ENCODE measurements at places on chromosomes 2 and 18.

GRCh38 chr2:168300460-168300859 lies 53.1 kb upstream of the STK39 start:
- DNase-seq: no peak

GRCh38 chr18:12098374-12098773 lies 4.7 kb downstream of the ANKRD62 start:
- no peak for DNase-seq

GRCh38 chr18:56702946-56703345 lies 51.8 kb downstream of the WDR7 start:
- peak; percentile 8 for DNase-seq

DNA sequence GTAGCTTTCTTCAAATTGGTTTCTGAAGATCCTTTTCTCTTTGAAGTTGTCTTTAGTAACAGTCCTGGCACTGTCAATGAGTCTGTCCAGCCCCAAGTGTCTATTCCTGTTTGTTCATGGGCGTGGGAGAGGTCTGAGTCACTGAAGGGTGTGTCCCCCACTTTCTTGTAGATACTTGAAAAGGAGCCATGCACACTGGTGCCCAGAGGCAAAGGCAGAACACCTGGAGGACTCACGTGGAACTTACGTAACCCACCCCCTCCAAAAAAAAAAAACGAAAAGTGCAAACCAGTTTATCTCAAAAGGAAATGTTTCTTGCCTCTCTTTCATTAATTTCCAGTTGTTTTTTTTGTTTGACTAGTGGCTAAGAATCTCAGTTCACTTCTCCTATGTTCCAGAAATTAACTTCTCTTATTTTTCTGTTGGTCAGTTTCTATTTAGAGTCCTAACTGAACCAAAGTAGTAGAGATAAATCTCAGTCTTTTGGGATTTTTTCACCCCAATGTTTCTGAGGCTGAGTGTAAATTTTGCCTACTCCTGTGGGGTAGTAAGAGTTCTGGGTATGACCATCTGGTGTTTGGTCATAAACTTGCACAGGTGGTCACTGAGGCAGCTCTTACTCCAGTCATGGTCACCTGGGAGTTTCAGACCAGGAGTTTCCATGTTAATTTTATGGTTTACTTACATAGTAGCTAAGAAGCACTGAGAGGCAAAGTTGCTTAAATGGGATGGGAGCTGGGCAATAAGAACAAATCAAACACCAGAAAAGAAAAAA lies 54.9 kb downstream of the DSC3 start:
- no peak for DNase-seq

DNA sequence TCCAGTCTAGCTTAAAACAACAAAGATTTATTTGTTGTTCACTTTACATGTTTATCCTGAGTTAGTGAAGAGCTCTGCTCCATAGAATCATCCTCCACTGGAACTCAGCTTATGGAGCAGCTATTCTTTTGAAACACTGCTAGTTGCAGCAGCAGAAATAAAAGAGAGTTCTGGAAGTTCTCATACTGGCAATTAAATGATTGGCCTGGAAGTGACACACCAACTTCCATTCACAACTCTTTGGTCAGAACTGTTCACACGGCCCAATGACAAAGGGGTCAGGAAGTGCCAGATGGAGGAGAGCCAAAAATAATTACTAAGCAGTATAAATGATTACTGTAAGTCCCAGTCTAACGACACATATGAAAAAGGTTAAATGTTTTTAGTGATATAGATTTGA lies 39.1 kb downstream of the FBXO11 start:
- DNase-seq: no peak

DNA sequence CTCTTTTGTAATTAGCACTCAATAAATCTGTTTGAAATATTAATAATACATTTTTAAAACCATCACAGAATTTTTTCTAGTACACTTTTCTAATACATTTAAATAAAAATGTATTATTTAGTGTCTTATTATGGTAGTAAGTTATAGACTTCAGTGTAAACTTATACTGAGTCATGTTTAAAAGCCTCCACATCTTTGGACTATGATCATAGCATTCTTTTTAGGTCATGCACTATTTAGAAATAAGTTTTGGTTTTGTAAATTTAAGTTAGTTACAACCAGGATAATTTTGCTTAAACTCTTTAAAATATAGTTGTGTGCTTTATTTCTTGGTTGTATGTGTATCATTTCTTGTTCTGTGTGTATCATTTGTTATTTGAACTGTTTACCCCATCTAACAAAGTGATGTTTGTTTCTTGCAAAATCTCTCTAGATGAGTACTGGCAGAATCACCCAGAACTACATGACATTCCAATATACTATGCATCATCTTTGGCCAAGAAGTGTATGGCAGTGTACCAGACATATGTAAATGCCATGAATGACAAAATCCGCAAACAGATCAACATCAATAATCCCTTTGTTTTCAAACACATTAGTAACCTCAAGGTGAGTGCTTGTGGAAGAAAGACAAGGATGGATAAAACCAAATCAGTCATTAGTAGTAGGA lies 16.7 kb downstream of the CPSF3 start:
- no peak for DNase-seq

- DNase-seq: no peak
These were observed 1472.3 kb upstream of the CELF4 start for GRCh38 chr18:39037925-39038324.

DNA sequence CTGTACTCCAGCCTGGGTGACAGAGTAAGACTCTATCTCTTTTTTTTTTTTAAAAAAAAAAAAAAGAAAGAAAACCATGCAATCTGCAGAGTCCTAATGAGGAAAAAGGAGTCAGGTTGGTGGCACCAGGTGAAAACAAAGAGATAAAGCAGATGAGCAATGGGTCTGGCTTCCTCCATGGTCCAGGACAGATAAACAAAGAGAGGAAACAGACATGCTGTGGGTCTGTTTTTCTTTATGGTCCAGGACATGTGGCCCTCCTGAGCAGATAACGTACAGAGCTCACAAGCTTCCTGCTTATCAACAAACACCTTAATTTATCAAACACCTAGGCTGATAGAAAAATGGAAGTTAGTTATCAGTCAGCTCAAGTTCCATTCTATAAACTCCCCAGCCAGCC lies 24.4 kb upstream of the TUBB6 start:
- no peak for DNase-seq

- peak; percentile 17 for DNase-seq
These were observed 8.6 kb upstream of the RPL37A start for GRCh38 chr2:216490061-216490460.

DNA sequence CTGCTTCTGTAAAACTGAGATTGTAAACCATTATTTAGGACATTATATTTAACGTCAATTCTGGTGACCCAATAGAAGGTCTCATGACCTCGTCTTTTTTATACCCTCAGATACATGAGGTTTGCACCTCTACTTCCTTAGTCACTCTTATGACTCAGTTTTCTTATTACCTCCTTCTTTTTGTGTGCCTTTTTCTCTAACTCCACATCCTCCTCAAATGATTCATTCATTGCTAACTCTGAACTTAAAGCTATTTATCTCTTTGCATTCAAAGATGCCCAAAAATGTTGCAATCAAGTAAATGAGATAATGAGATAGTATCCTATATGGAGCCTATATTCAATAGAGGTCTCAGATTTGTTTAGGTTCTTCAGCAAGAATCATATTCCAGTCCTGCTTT lies 121.0 kb upstream of the KYNU start:
- DNase-seq: no peak

GRCh38 chr2:60555066-60555782 lies 1.8 kb upstream of the BCL11A start:
- peak; percentile 75 for DNase-seq
